T-helper 17 cell (primary cell): ENCODE measurements at places on chromosomes 7 and 10.

- DNase-seq, result no peak
Observed at GRCh38 chr10:1665021-1665661, 72.2 kb downstream of the ADARB2 start.

GRCh38 chr7:123271231-123271630, 71.5 kb upstream of the SLC13A1 start:
- DNase-seq, result no peak

GRCh38 chr7:148670807-148671206, 27.9 kb upstream of the CUL1 start:
- no peak for DNase-seq

DNA sequence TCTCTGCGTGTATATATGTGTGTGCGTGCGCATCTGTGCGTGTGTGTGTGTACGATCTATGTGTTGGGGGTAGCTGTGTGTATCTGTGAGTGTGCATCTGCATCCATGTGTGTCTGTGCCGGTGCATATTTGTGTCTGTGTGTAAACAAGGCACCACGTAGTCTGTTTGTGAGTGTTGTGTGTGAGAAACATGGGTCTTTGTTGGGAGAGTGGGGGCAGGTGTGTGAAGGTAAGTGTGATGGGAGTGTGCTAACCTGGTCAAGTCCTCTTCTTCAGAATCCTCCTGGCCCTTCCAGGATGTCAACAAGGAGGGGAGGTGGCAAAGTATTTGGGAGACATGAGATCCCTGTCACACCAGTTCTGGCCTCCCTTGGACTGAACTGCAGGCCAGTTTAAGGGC, 87.2 kb downstream of the HIF1AN start:
- no peak for DNase-seq

DNA sequence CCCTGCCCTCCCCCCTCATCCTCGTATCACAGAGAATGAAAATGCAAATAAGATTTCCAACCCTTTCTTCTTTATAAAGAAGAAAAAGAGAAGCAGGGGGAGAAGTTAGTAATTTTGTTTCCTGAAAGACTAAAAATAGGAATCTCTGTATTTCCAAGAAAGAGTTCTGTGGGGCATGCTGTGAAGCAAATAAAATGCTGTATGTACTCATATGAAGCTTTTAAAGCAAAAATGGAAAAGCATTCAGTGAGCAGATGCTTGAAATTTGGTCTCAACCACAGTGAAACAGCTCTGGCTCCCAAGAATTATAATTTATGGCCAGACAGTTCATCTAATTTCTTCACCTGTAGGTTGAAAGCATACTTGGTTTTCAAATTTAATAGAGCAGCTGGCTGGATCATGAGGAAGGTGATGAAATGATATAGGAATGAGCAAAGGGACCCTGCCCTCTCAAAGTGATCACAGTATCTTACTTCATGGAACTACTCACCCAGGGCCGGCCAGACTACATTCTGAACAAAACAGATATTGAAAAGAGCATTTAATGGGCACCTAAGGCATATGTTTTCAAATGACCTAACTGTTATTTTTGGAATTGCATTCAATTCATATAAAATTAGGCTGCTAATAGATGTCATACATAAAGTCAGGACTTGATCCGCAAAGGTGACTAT, 31.4 kb downstream of the SVIL start:
- DNase-seq, result no peak

GRCh38 chr7:38382684-38383083, 109.2 kb upstream of the TARP start:
- no peak for DNase-seq

- DNase-seq, result no peak
Observed at GRCh38 chr10:131448883-131449282, 137.4 kb upstream of the TCERG1L start.
